Type B pancreatic cell (in vitro differentiated cells): ENCODE measurements at places on chromosomes 4 and X. TPM values are rescaled to one million over a fixed set of nuclear protein-coding genes. Genes with fewer than 3 reads are reported as not detected.

DNA sequence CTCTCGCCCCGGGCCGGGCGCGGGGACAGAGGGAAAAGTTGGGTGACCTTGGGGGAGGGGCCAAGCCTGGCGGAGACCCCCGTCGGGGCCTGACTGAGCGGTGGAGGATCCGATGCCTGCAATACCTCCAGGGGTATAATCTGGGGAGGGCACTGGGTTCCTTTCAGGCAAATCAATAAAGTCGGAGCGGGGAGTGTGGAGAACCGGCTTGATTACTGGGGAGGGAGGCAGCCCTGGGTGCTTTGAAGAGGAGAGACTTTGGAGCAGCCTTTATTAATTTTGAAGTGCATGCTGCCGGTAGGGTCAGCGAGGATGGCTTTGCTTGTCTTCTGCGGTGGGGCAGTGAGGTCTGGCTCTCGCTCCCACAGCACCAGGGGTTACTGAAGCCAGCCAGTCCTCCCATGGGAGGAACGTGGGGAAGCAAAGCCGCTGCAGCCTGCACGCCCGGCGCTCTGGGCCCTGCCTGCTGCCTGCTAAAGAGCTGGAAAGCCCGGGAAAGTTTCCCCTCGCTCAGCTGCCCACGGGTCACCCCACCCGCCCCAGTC, 403 bp upstream of the LGI2 start:
- no peaks in the 10 kb centered on the region for H3K36me3 ChIP-seq
- no peak for DNase-seq
- H3K27ac ChIP-seq: no peak overlapping the region
- peaks cover 70% of the 10 kb centered on the region for H3K27me3 ChIP-seq
- no peaks in the 10 kb centered on the region for H3K4me1 ChIP-seq

Gene ARHGAP36
- total RNA-seq: 0.92 and 1.6 TPM in 2 replicates

Gene LAMTOR3
- 47.1 and 54.0 TPM in 2 replicates for total RNA-seq

Gene ZAR1
- 0.57 TPM in 1 of 2 replicates, not detected in the other for total RNA-seq

DNA sequence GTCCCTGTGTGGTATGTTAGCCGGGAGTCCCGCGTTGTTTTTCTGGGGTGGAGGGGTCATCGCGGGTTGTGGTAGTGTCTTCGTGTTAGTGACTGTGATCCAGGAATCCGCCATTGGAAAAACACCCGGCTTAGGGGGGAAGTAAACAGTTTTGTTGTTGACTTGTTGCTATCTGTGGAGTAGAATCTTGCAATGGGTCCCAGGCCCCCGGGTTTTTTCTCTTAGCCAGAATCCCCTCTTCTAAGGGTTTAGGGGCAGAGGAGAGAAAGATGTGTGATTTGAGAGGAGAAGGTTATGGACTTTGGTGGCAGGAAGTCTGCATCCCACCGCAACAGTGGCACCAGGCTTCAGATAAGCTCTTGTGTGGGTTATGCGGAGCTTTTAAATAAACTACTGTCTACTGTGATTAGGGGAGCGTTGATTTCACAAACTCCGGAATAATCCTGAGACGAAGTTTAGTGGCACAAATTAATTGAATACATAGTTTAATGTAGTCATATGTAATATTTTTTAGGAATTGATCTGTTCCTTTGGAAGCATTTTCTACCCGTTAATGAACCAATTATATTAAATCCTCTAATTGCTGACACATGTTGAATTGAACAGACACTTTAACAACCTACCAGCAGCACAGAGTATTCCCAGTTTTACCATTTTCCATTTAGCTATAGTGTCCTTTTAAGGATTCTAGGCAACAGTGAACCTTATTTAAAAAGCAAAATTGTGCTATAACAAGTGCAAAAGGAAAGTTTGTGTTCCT, 1.4 kb downstream of the DDX3X start:
- H3K4me1 ChIP-seq: peaks cover 4% of the 10 kb centered on the region
- peak overlapping the region; percentile 100 for H3K27ac ChIP-seq
- DNase-seq: no peak
- peak overlapping the region; percentile 93 for H3K4me3 ChIP-seq

GRCh38 chr4:2413821-2414610, 4.4 kb downstream of the ZFYVE28 start:
- H3K27me3 ChIP-seq: peaks cover 67% of the 10 kb centered on the region
- DNase-seq: no peak

GRCh38 chrX:108468486-108468885, 28.8 kb downstream of the COL4A5 start:
- no peaks in the 10 kb centered on the region for H3K4me1 ChIP-seq
- no peak for DNase-seq
- no peaks in the 10 kb centered on the region for H3K27me3 ChIP-seq
- H3K4me3 ChIP-seq: no peak overlapping the region
- no peak overlapping the region for H3K27ac ChIP-seq

- no peak overlapping the region for H3K27ac ChIP-seq
- H3K4me3 ChIP-seq: no peak overlapping the region
- H3K4me1 ChIP-seq: no peaks in the 10 kb centered on the region
- no peaks in the 10 kb centered on the region for H3K27me3 ChIP-seq
- H3K36me3 ChIP-seq: no peaks in the 10 kb centered on the region
These were observed 96.4 kb downstream of the EMCN start for GRCh38 chr4:100421361-100421978.

Gene BLOC1S4
- total RNA-seq: 19.1 and 21.4 TPM in 2 replicates

- DNase-seq: peak; percentile 80
- peak overlapping the region; percentile 88 for H3K4me3 ChIP-seq
- peak overlapping the region; percentile 53 for H3K27ac ChIP-seq
- H3K36me3 ChIP-seq: peaks cover 11% of the 10 kb centered on the region
These were observed 900 bp downstream of the TRO start for GRCh38 chrX:54921427-54922021.

Gene ADAMTS3
- total RNA-seq: 1.4 and 10.3 TPM in 2 replicates

- H3K27ac ChIP-seq: no peak overlapping the region
- DNase-seq: no peak
- peaks cover 9% of the 10 kb centered on the region for H3K4me1 ChIP-seq
- no peaks in the 10 kb centered on the region for H3K36me3 ChIP-seq
These were observed 291.7 kb downstream of the PACRGL start for GRCh38 chr4:20992002-20992401.

GRCh38 chrX:120402369-120402768, 40.5 kb downstream of the ATP1B4 start:
- H3K4me1 ChIP-seq: no peaks in the 10 kb centered on the region
- no peaks in the 10 kb centered on the region for H3K36me3 ChIP-seq
- H3K27me3 ChIP-seq: no peaks in the 10 kb centered on the region
- H3K27ac ChIP-seq: no peak overlapping the region
- DNase-seq: no peak

DNA sequence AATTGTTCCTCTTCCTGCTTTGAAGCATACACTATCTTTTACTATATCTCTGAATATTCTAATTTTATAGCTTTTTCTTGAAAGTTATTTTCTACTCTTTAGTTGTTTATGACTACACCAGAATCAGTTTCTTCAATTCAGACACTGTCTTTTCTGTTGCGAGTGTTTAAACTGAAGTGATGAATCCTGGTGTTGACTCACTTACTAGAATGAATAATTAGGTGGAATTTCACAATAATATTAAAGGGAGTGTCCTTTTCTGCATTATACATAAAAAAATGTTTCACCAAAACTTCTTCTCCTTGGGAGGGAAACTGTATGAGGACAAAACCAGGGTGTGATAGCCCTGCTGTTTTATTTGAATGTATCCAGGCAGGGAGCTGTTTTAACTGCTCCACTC, 1383.1 kb downstream of the C4orf33 start:
- no peaks in the 10 kb centered on the region for H3K4me1 ChIP-seq
- no peaks in the 10 kb centered on the region for H3K36me3 ChIP-seq
- DNase-seq: no peak

DNA sequence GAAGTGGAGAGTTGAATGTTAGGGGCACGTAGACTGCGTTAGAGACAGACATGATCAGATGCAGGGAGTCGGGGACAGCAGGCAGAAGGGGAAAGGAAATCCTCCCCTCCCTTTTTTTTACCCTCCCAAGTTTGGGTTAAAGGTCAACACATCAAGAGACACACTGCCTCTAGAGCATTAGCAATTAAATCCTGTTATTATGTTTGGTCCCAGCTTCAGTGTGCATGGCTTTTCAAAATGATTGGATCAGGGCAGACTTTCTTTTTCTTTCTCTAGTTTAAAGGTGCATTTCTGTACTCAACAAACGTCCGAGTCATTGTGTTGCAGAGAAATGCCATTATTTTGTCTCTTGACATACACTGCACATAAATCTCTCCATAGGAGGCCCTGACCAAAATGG, 63.9 kb downstream of the USP26 start:
- H3K4me3 ChIP-seq: peak overlapping the region; percentile 14
- peaks cover 22% of the 10 kb centered on the region for H3K4me1 ChIP-seq
- no peaks in the 10 kb centered on the region for H3K36me3 ChIP-seq
- no peak for DNase-seq
- no peak overlapping the region for H3K27ac ChIP-seq

DNA sequence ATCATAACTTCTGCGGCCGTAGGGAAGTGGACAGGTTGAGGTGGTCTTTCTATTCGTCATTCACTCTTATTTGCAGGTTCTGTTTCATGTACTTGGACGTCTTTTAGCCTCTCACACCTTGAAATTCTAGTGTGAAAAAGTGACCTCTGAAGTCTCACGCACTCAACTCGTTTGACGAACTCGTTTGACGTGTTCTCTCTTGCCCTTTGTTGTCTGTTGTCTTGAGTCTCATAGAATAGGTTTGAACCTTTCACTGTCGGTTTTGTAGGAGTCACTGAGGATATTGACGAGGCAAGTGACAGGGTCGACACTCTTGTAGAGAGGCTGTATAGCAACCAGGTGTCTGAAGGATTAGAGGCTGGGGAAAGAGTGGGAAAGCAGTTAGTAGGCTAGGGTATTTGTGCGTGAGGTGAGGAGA, 1.1 kb upstream of the PGRMC2 start:
- peak overlapping the region; percentile 97 for H3K27ac ChIP-seq
- DNase-seq: no peak
- H3K4me1 ChIP-seq: peaks cover 11% of the 10 kb centered on the region
- H3K36me3 ChIP-seq: peaks cover 9% of the 10 kb centered on the region
- peak overlapping the region; percentile 88 for H3K4me3 ChIP-seq

- DNase-seq: no peak
- no peaks in the 10 kb centered on the region for H3K36me3 ChIP-seq
- H3K4me3 ChIP-seq: no peak overlapping the region
- peaks cover 27% of the 10 kb centered on the region for H3K4me1 ChIP-seq
These were observed 323.2 kb upstream of the NOCT start for GRCh38 chr4:138692411-138692810.

DNA sequence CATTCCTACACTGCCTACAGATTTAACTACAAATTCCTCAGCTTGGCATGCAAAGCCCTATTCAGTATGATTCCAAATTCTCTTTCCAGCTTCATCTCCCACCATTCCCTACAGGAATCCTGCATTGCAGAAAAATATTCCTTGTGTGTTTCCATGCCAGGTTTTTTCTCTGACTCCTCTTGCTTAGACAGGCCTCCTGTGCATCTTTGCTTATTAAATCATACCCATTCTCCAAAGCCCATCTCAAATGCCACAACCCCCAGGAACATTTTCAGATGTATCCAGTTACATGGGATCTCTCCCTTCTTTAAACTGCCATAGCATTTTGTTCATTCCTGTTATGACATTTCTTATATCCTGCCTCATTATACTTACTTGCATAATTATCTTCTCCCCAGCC, 106.4 kb upstream of the GRIA3 start:
- no peak overlapping the region for H3K4me3 ChIP-seq
- no peak overlapping the region for H3K27ac ChIP-seq
- no peaks in the 10 kb centered on the region for H3K27me3 ChIP-seq
- no peak for DNase-seq
- no peaks in the 10 kb centered on the region for H3K36me3 ChIP-seq
- H3K4me1 ChIP-seq: peaks cover 6% of the 10 kb centered on the region

- DNase-seq: no peak
- H3K36me3 ChIP-seq: no peaks in the 10 kb centered on the region
- H3K4me1 ChIP-seq: peaks cover 16% of the 10 kb centered on the region
- no peak overlapping the region for H3K4me3 ChIP-seq
These were observed 16.5 kb upstream of the RHOH start for GRCh38 chr4:40180356-40180755.

GRCh38 chrX:103663981-103664762, 22.3 kb downstream of the MORF4L2 start:
- no peak for DNase-seq
- no peak overlapping the region for H3K4me3 ChIP-seq
- H3K27me3 ChIP-seq: peaks cover 25% of the 10 kb centered on the region
- H3K36me3 ChIP-seq: no peaks in the 10 kb centered on the region
- H3K4me1 ChIP-seq: no peaks in the 10 kb centered on the region

DNA sequence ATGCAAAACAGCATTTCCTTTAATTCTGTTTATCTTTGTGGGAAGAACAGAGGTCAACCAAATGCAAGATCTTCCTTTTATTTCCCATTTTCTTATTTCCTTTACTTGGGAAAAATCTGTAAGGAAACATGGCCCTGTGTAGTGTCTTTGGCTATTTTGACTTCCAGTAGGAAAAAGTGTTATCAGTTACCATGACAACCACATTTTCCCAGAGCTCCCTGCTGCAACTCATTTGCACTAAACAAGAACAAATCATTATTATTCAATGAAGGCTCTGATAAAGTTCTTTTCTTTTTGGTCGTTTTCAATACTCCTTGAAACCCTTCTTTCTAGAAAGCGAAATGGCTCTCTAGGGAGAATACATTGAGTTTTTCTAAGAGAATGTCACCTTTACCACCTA, 117.2 kb upstream of the DDX53 start:
- H3K4me1 ChIP-seq: no peaks in the 10 kb centered on the region
- no peak overlapping the region for H3K27ac ChIP-seq
- DNase-seq: no peak
- H3K36me3 ChIP-seq: no peaks in the 10 kb centered on the region
- no peaks in the 10 kb centered on the region for H3K27me3 ChIP-seq

- no peaks in the 10 kb centered on the region for H3K36me3 ChIP-seq
- no peak overlapping the region for H3K27ac ChIP-seq
These were observed 520.2 kb downstream of the SPRY1 start for GRCh38 chr4:123916821-123917220.

- DNase-seq: no peak
- H3K4me3 ChIP-seq: no peak overlapping the region
- no peaks in the 10 kb centered on the region for H3K36me3 ChIP-seq
- peaks cover 3% of the 10 kb centered on the region for H3K27me3 ChIP-seq
These were observed 235.2 kb downstream of the EVC2 start for GRCh38 chr4:5473125-5473524.

DNA sequence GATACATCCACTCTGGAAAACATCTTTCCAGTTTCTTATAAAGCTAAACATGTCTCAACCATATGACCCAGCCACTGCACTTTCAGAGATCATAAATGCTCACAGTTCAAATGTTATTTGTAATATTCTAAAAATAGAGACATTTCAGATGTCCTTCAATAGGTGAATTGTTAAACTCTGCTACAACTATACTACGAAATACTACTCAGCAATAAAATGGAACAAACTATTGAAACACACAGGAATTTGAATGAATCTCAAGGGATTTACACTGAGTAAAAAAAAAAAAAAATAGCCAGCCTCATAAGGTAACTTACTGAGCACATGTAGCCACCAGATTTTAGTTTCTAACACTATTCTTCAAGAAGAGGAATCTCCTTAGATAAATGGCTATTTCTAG, 253.9 kb downstream of the PCDH18 start:
- H3K36me3 ChIP-seq: no peaks in the 10 kb centered on the region
- no peaks in the 10 kb centered on the region for H3K27me3 ChIP-seq
- H3K27ac ChIP-seq: no peak overlapping the region
- no peak for DNase-seq
- peaks cover 7% of the 10 kb centered on the region for H3K4me1 ChIP-seq
- no peak overlapping the region for H3K4me3 ChIP-seq

Gene PAK3
- total RNA-seq: 4.8 and 10.8 TPM in 2 replicates

Gene YY2
- 2.7 and 3.1 TPM in 2 replicates for total RNA-seq

GRCh38 chr4:16048619-16049419, 35.0 kb downstream of the PROM1 start:
- peaks cover 12% of the 10 kb centered on the region for H3K4me1 ChIP-seq
- H3K27ac ChIP-seq: no peak overlapping the region
- no peak overlapping the region for H3K4me3 ChIP-seq
- no peaks in the 10 kb centered on the region for H3K36me3 ChIP-seq
- no peak for DNase-seq

Gene OTUD6A
- not detected in 2 replicates for total RNA-seq
